HEK293T (cell line): ENCODE measurements at places on chromosomes 11 and 22.

GRCh38 chr11:3989921-3990290 is 104.7 kb upstream of the RRM1 start:
- DNase-seq, result no peak

GRCh38 chr22:23704829-23705228 is 14.0 kb downstream of the RGL4 start:
- no peak for DNase-seq

DNA sequence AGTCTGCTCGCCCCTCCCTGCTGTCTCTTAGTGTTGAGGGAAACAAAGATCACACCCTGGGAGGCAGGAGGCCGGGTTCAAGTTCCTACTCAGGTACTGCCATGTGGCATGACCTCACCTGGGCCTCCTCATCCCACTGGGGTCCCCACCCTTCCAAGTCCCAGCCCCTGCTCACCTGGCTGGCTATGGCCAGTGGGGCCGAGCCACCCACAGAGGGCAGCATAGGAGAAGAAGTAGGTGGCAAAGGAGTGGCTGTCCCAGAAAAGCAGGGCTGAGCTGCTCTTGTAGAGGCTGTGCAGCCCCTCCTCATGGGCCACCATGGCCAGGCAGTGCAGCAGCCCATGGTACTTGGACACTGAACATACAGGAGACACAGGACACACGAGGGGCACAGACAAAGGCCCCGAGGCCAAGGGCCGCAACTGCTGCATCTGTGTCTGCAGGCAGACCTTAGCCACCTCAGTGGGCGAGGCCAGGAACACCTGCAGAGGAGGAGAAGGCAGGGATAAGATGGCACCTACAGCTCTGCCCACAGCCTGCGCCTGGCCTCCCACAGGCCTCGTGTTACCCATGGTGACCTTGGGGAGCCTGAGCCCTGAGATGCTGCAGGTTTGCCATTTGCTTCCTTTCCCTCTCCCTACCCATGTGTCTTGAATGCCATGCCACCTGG is 50.6 kb upstream of the MPEG1 start:
- DNase-seq, result no peak

DNA sequence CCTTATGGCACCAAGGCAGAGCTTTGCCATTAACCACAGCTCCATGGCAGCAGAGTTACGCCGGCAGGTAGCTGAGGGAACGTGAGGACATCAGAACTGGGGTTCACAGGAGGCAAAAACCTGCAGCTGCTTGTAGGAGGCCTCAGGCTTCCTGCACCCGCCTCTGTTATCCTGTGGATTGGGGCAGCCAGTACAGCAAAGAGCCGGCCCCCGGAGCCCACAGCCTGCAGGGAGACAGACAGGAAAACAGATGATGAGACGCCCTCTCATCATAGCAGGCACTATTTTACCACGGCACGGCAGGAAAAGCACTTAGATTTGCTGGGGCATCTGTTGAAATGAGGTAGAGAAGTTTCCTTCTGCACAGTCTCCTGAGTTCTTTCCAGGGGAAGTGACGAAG is 870.3 kb downstream of the TBC1D22A start:
- DNase-seq, result no peak

- DNase-seq, result no peak
Measured at GRCh38 chr11:96338910-96339705, 3.9 kb downstream of the MAML2 start.

DNA sequence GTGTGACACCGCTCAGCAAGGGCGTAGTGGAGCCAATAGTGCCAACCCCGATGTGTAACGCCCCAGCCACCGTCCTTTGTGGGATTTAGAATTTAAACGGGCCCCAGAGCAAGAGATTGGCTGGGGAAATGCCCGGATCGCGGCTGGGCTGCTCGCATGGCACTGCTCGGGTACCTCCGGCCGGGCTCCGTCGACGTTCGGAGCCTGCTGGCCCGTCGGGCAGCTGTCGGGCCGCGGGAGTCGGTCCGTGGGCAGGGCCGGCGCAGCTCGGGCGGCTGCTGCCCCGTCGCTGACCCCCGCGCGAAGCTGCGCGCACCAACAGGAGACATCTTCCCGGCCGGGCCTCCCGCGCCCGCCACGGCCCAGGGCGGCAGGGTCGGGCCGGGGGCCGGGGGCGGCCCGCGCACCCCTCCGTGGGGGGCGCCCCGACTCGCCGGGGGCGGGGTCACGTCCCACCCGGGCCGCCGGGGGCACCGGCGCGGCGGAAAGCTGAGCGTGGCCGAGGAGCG is 1.3 kb upstream of the KDM2A start:
- DNase-seq, result no peak
